ENCODE measurements at places on chromosomes 1 and 21.

- DNase-seq: no peak
Observed at GRCh38 chr1:67939186-67939743, 106.0 kb upstream of the GNG12 start.

GRCh38 chr1:36755303-36756230 is 272.9 kb upstream of the CSF3R start:
- no peak for DNase-seq

DNA sequence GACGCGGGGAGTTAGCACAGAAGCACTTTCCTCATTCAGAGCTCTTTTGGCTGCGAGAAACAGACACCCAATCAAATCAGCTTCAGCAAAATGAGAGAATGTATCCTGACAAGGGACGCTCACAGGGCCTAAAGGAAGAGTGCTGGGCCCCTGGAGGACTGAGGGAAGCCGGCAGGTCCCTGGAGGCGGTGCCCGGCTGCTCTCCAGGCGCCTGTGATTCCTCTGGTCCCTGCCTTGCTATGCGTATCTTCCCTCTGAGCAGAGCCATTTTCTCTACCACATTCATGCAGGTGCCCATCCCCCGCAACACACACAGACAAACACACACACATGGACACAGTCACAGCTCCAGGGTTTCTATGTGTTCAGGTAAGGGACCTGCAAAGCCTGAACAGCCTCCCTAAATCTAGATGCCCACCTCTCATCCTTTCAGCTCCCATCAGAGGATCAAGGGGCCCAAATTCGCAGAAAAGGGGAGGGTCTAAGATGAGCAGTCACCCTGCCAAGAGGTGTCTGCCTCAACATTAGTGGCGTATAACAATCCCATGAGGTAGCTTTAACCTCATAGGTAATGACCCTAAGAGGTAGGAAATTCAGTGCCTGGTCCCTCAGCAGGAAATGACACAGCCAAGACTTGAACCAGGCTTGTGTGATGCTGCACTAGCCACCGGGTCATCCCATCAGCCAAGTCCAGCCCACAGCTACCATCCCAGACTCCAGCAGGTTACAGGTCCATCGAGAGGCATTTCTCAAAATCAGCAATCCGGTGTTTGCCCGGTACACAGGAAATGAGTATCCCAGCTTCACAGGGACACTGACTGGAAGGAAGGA is 29.0 kb downstream of the PTAFR start:
- DNase-seq: no peak

DNA sequence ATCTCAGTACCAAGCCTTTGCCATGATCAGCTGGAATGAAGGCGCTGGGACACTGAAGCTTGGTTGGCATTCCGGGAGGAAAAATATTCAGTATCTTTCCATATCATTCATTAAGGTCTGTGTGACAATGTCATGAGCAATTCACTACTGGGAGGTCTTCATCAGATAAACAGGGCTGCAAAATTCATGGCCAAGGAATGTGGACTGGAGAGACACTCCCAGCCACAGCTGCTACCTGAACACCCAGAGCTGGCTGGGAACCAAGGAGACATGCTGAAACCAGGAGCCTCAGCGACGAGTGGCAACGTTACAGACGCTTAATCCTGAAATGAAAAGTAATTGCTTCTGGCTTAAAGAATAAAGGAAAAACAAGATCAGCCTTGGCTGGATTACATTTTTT is 30.6 kb upstream of the DDAH1 start:
- DNase-seq: no peak

DNA sequence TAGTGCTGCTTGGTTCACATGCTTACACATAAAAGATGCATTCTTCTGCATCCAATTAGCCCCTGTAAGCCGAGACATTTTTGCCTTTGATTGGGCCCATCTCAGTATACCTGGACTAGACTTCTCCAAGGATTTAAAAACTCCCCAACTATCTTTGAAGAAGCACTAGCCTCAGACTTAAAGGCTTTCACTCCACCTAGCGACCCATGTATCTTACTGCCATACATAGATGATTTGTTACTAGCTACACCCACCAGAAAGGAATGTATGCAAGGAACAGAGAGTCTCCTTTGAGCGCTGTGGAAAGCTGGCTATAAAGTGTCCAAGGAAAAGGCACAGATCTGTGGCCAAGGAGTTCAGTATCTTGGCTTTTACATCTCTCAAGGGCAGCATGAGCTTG is 91.7 kb downstream of the LIPI start:
- DNase-seq: no peak

Data from nucleus accumbens (tissue), 56 donors.